ENCODE measurements at places on chromosomes 6 and 20.

DNA sequence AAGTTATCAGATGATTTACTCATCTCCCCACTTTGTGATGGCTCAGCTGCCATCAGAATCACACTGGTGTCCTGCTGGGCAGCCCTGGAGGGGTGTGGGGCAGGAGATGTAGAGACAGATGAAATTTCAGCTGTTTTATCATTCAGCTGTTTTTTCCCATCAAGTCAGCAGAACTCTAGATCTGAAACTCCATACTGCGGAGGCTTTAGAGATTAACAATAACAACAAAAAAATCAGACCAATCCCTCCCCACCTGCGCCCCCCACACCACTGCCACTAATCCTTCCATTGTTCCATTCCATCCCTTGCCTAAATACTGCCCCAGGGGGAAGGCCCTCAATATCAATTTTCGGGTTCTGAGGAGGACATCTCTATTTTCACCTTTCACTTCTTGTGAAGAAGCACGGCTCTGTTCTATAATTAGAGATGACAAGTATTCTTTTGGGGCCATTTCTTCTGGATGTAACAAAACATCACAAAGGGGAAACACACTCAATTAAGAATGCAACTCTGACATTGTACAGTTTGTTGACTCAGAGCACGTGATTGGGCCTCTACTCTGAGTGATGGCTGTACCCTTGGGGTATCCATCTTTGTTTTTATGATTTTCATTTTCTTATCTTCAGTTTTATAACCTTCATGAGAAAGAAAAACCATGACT is 396.3 kb downstream of the ZFAND3 start:
- no peak for DNase-seq

GRCh38 chr6:11424395-11425034 is 113.0 kb upstream of the TMEM170B start:
- DNase-seq, result no peak

GRCh38 chr6:146595972-146596731 is 2.6 kb upstream of the ADGB start:
- DNase-seq, result no peak

DNA sequence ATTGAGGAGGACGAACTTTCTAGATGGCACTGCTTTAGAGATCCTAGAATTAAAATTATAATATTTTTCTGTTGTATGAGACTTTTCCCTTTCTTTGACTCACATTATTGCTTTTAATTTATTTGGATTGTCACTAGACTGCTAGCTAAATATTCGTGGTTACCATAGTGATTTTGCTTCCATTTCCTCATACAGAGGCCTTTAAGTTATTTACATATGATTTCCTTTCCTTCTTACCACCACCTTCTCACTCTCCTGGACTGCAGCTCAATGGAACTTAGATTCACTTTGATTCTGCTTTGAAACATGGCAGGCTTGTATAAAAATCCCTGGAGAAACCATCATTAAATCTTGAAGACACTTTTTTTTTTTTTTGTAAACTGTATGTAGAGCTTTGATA is 222.9 kb downstream of the LAMA2 start:
- DNase-seq, result no peak

DNA sequence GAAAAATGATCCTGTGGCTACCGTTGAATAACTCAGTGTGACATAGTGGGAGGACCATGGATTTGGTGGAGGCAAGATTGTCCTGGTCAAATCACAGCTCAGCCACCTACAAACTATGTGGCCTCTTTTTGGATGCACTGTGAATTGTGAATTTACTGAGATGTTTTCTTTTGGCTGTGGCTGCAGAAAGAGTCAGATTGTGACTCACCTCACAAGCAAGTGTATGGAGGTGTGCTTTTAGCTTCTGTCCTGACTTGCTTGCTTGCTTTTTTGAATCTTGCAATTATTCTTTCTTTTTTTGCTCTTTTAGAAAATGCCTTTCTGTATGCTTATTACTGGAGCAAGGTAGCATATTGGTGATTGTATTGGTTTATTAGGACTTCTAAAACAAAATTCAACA is 122.9 kb upstream of the FOXO3 start:
- DNase-seq, result no peak

- no peak for DNase-seq
These were observed 257.8 kb downstream of the RNGTT start for GRCh38 chr6:88705601-88706000.

DNA sequence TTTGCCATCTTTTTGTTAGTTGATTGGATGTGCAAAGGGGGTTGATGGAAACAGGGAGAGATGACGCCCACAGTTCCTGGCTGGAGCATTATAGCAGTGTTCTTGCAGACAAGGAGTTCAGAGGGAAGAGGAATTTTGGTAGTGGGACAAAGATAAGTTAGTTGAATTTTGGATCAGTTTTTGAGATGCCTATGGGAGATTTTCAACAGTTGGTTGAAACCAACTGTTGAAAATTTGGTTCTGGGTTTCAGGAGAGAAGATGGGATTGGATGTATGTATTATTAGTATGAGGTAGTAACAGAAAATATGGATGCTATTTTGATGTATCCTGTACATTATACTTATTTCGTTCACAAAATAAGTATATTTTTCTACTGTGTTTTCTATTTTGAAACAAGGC is 274.2 kb downstream of the CDKAL1 start:
- no peak for DNase-seq

GRCh38 chr20:8291873-8292272 is 159.8 kb downstream of the PLCB1 start:
- no peak for DNase-seq

GRCh38 chr6:90202156-90202555 is 94.5 kb downstream of the BACH2 start:
- no peak for DNase-seq

GRCh38 chr20:17752459-17752858 is 52.7 kb downstream of the BANF2 start:
- no peak for DNase-seq

DNA sequence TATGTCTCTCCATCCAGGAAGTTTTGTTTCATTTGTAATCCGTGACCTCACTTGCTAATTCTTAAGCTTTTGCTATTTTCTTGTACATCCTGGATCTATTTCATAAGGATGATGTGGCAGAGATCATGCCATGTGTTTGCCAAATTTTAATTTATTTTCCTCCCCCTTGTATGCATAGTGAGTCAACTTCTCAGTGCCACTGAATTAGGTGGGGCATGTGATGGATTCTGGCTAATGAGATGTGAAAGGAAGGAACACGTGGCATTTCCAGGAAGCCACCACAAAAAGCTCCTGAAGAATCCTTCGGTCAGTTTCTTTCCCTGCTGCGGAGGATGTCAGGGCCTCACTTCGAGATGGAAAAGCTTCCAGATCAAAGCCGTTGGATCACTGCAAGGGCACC is 86.2 kb upstream of the PRL start:
- DNase-seq, result no peak

GRCh38 chr6:39870950-39871349 is 63.3 kb downstream of the MOCS1 start:
- DNase-seq, result no peak

GRCh38 chr20:54356801-54357200 is 118.6 kb upstream of the DOK5 start:
- DNase-seq, result no peak

GRCh38 chr6:169520104-169520503 is 181.7 kb downstream of the WDR27 start:
- no peak for DNase-seq

GRCh38 chr20:5313916-5314315 is 2.8 kb downstream of the PROKR2 start:
- no peak for DNase-seq

DNA sequence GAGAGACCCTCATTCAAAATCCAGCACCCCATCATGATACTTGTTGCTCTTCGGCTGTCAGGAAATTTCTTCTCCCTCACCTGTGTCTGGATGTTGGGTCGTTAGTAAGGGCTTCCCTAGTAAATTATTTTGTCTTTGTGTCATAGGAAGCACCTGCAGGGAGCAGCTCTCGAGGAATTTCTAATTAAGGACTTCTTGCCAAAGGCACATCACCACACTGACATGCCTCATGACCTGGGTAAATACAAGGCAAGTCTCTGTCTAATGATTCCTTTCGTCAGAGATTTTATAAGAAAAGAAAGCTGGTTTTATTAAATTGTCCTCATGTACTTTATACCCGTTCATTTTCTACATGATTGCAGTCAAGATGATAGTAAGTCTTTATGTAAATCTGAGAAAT is at the start of gene NOX3:
NOX3 (minus strand) TSS at position 74 of the 400 bp plus-strand sequence; CDS start at position 35, 39 bp downstream.
- no peak for DNase-seq

GRCh38 chr6:149212206-149212605 is 105.3 kb upstream of the TAB2 start:
- no peak for DNase-seq

- peak; percentile 74 for DNase-seq
These were observed 265.0 kb downstream of the ADGRG6 start for GRCh38 chr6:142566628-142567396.

DNA sequence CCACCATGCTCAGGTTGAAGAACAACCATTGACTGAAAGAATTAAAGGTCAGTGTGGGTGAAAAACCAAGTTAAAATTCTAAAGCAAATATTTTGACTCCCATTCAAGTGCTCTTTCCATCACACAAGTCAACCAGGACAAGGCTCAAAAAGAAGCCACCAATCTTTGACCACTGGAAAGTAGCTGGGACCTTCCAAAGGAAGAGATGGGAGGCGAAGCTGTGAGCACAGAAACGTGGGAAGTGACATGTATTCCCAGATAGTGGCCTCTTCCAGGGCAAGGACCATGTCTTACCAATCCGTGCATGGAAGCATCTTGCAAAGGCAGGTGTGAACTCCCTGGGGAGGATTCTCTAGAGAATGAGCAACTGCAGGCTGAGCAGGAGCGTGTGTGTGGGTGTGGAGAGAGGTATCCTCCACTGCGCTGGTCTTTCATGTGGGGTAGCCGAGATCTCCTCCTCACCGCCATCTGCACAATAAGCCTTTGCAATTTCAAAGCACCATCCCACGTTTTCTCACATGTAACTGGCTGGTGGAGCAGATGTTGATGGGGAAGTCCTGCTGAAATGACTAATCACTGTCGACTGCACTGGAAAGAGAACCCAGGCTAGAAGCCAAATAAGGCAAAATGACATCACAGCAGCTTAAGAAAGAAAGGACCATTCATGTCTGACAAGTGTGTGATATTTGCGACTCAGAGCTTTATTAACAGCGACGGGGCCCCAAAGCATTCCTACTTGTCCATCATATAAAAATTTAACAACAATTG is 189.4 kb upstream of the RREB1 start:
- DNase-seq, result no peak

- no peak for DNase-seq
These were observed 14.9 kb downstream of the IP6K3 start for GRCh38 chr6:33731751-33732282.

DNA sequence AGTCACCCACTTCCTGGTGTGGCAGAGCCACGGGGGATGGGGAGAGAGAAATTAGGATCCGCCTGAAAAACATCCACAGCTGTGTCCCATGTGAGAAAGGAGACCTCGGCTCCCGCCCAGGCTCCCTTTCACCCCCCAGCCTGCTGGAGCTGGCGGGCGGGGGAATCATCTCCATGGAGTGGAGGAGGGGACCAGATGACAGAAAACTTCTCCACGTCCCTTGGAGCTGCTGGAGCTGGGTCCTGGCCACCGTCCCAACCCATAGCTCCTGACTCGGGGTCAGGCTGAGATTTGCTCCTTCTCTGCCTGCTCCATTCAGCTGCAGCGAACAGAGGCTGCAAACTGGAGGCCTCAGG is 113.8 kb downstream of the CEBPB start:
- no peak for DNase-seq

DNA sequence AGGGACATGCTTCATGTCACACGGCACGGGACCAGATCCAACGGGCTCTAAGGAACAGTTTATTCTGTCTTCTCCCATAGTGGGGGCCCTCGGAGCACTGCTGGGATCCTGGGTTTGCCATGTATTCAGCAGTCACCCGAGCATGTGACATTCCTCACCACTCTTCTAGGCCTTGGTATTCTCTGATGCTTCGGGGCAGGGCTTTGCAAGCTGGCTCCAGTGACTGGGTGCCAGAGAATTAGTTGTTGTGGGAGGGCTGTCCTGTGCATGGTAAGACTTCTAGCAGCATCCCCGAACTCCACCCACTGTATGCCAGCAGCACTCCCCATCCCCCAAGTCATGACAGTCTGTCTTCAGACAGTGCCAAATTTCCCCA is 5.4 kb downstream of the CCN5 start:
- no peak for DNase-seq

DNA sequence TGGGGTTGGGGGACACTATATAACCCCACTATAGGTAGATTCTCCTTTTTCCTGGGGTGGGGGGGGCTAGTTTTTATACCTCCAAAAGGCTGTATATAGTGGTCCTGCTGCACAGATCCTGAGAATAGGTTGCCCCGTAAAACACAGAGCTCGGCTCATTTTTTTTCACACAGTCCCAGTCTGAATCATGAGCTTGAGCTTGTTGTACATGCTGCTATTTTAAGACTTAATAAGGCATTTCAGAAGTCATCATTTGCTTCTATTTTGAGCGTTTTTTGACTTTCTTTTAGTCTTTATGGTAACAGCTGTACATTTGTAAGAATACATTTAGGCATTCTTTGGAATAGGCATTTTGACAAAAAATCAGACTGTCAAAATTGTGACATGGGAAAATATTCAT is 30.5 kb downstream of the SLC9A8 start:
- DNase-seq, result no peak

GRCh38 chr20:50671626-50672025 is 19.7 kb downstream of the RIPOR3 start:
- DNase-seq, result no peak

GRCh38 chr6:112522587-112522986 is 175.5 kb downstream of the RFPL4B start:
- DNase-seq, result no peak

DNA sequence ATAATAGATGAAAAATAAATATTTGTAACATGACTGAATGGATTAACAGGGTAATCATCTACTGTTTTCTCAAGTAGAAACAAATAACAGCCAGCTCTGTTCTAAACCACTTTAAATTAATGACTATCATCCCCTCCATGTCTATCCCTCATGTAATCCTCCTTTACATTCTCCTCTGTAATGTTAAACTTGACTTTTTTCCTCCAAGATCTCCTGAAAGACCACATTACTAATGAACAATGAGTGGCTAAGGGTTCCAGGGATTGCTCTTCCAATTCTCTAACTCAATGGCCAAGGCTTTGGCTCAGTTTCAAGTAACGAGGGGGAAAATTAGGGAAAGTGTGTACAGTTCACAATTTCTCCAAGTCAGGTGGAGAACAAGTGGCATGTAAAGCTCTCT is 37.6 kb upstream of the FBXL4 start:
- DNase-seq, result no peak

- DNase-seq, result peak; percentile 78
These were observed 84.4 kb downstream of the CRYBG1 start for GRCh38 chr6:106444777-106445507.

- peak; percentile 86 for DNase-seq
These were observed 1.5 kb downstream of the BICRAL start for GRCh38 chr6:42783177-42783875.

All from NCI-H1417 (cell line).